CD4-positive, alpha-beta T cell treated with Interleukin-17A for 4 hours (primary cell): ENCODE measurements at places on chromosomes 3 and 15.

DNA sequence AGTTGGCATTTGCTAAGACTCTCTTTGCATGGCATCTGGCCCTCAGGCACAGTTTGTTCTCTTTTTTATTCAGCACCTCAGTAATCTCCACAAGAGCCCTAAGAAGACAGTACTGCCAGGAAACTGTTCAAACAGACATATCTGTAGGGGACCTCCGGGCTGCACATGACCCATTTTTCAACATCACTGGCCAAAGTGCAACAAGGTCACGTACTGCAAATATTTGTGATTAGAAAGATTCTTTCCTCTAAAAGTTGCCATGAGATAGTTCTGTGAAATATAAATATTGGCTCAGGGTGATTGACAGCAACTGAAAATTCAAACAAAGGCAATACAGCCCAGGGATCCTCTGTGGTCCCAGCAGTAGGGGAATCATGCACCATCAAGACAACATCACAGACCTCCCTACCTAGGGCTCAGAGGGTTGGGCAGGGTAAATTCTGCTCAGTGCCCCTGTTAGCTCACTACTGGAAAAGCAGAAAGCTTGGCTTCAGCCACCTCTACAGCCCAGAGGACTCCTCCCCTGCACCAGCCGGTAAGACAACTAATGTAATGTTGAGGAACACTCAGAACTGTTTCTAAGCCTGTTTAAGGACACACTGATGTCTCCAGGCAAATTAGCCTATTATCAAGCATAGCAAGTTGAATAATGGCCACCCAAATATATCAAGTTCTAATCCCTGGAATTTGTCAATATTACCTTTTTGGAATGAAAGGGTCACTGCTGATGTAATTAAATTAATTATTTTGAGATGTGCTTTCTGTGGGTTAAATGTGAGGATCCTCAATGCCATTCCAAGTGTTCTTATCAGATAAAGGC, 117.4 kb upstream of the LPP start:
- DNase-seq, result no peak

DNA sequence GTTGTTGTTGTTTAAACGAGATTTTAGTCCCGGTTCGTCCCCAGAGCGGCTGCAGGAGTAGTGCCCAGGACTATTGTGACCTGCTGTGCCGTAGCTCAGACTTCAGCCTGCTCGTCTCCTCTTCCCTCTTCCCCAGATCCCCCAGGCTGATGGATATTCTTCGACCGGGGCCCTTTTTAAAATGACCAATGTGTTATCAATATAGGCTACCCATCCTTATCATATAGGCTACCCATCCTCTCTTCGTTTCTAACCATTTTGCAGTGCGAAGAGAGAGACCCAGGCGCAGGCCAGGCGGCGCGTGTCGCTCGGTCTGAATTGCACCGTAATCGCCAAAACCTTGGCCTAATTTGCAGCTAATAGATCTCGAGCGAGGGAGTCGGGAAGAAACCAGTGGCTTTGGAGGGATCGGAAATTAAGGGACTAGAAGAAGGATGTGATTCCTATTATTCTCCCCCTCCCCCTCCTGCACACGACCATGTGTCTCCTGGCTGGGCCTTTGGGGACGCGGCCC, 23.0 kb downstream of the NR2F2 start:
- no peak for DNase-seq

- no peak for DNase-seq
Measured at GRCh38 chr3:23078735-23079134, 124.4 kb upstream of the UBE2E2 start.

- no peak for DNase-seq
Measured at GRCh38 chr3:146071632-146072031, 89.4 kb downstream of the PLOD2 start.

DNA sequence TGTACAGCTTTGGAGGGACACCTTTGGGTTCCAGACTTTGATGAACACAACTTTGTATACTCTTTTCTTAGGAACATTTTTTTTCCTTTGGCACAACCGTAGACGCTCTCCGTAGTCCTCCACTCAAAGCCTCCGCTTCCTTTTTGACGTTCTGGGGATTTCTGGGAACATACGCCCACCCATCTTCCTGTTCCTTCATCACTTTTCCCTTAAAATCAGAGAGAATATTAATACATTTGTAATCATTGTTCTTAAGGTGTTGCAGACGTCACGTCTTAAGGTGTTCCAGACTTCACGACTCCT, 405 bp upstream of the SPG21 start:
- DNase-seq, result no peak

- no peak for DNase-seq
Measured at GRCh38 chr15:55998478-55998877, 5.1 kb upstream of the NEDD4 start.

GRCh38 chr15:68274201-68274848, 3.2 kb upstream of the FEM1B start:
- no peak for DNase-seq

- DNase-seq, result peak; percentile 56
Measured at GRCh38 chr3:71229905-71230657, 353.4 kb downstream of the FOXP1 start.

DNA sequence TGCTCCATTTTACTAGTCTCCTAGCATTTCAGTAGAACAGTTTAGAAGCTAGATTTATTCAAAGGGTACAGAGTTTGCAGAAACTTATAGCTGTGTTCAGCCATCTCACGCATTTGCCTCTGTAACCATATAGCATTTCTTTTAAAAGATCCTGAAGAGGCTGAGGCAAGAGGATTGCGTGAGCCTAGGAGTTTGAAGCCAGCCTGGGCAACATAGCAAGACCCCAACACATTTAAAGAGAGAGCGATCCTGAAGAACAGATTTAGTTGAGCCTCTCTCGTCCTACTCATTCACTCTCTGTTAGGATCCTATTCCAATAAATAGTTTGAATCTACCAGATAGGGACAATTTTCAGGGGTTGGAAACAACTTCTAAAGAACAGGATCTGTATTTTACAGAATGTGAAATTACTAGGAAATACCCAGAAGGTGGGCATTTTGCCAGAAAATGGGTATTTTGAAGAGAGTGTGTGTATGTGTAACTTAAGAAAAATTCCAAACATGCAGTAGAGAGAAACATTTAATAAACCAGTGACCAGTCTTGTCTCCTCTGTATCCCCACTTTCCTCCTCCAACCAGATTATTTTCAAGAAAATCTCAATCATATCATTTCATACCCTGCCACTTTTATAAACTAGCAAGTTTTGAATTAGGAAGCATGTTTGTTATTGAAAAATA, 4.5 kb downstream of the EIF3J start:
- no peak for DNase-seq

DNA sequence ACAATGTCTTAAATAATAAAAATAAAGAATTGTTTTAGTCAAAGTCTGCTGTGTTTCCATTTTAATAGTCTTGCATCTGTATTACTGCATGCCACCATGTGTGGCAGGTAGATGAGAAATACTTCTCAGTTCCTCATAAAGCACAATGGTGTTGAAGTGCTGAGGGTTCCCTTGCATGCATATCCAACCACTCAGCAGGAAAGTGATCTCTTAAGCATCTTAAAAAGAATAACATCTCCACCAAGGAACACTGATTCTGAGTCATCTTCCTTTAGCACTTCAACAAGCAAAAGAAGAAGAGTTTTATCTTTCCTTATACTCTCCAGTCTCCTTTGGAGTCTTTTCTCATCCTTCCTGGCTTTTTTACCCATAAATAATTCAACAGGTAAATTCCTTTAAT, 602.0 kb downstream of the TBL1XR1 start:
- no peak for DNase-seq

DNA sequence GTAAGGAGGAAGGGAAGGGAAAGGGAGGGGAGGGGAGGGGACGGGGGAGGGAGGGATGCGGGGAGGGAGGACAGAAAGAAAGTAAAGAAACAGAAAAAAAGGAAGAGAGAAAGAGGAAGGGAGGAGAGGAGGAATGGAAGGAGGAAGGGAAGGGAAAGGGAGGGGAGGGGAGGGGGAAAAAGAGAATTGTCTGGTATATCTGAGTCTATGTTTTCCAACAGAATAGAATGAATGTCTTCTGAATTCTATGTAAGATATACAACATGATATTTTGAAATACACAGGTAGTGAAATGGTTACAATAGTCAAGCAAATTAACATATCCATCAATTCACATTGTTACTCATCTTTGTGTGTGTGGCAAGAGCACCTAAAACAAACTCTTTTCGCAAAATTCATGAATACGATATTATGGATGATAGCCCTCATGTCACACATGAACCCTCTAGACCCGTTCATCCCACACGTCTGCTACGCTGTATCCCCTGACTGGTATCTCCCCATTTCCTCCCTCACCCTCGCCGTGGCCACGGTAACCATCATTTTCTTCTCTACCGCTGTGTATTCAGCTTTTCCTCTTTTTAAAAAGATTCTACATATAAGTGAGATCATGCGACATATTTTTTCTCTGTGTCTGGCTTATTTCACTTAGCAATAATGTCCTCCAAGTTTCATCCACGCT, 168.9 kb downstream of the XXYLT1 start:
- no peak for DNase-seq

DNA sequence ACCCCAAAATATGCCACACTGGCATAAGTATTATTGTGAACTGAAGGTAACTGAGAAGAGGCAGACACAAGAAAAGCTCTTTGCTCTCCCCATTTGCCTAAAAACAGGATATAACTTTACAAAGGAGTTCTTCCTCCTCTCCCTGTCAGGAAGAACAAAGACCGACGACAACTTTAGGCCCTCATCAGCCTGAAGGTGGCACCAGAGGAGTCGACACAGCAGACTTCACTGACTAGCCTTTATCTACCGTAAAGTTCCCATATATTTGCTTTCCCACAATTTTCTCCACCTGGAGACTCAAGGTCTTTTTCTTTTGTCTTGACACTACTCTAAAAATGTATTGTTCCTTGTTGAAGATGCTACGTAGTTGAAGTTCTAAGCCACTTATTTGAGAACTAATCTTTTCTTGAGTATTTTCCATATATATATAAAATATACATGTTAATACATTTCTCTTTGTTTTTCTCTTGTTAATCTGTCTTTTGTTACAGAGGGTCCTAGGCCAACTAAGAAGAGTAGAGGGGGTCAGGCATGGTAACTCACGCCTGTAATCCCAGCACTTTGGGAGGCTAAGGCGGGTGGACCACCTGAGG, 16.2 kb upstream of the XIRP1 start:
- DNase-seq, result peak; percentile 59

- DNase-seq, result peak; percentile 78
Measured at GRCh38 chr15:40307421-40308211, at the start of gene PLCB2. TSS of gene PLCB2 (minus strand) at chr15:40307935. CDS start at chr15:40307672, 263 bp downstream.

- no peak for DNase-seq
Measured at GRCh38 chr3:81876826-81877225, 115.4 kb upstream of the GBE1 start.

DNA sequence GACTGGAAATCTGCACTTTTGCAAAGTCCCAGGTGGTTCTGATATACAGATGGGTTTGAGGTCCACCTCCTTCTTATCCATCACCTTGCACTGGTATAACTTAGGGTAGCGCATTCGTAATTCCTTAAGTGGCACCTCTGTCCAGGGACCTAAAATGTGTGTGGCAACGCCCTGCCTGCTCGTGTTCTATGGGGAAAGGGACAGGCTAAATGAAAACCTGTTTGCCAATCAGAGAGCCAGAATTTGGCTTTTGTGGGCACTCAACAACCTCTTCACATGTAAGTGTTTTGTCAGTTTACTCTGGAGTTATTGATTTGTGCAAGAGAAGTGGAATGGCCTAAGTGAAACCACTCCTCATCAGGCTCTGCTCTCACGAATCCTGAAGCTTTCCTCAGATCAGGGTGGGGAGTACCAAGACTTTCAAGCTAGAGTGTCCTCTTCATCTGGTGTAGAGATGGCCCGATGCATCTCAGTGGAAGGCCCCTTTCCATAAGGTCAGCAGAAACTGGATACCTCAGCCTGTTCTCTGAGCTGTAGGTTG, 138.3 kb downstream of the ALDH1A2 start:
- no peak for DNase-seq

DNA sequence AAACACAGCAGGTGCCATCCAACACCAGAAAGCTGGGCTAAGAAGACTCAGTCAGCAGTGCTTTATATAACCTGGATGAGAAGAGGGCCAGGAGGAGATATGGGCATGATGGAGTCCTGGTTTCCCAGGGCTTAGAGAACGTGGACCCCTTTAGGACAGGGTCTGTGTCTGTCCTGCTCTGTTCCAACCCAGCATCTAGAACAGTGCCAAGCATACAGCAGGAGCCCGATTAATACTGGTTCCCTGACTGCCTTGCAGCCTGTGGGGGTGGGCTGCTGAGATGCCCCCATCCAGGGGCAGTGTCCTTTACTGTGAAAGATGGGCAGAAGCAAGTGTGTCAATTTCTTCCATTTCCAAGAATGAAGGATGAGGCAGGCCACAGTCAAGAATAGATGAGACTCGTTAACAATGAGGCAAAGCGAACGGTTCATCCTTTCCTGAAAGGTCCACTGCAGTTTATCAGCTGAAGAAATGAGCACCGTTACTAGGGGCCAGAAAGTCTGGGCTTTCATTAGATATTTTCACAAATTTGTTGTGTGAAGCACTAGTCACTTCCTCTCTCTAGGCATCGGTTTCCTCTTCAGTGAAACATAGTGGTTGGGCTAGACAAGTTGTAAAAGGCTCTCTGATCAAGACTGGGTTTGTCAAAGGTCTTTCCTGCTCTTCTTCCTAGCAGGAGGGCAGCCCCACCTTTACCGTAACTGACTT, 72.0 kb upstream of the HERC1 start:
- peak; percentile 38 for DNase-seq

DNA sequence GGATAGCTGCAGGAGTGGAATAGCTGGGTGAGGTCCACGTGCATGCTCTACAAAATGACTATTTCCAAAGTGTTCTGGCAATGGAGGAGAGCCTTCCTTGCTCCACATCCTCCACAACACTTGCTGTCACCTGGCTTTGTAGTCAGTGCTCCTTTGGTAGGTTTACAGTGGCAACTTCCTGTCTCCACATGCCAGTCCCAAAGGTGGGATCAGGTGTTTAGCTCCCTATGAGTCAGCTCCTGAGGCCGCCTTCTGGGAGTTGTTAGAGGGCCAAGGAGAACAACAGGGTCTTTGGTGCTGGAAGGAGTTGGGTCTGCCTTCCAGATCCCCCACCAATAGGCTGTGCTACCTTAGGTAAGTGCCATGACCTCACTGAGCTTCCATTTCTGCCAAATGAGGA, 15.3 kb upstream of the LIMD1 start:
- no peak for DNase-seq

DNA sequence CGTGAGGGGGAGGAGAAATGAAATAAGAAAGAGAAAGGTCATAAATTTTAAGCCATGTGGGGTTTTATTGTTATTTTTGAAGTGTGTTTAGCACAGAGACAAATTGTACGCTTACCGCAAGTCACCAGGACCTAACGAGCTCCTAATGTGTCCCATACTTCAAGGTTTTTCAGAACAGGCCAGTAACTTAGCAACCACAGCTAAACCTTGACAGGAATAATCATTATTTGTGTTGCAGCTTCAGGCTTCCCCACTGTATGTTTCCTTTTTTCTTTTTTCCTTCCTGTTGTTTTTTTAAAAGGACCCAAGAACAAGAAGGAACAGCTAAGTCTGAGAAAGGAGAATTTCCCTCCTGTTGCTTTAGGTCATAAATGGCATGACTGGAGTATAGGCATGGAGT, 160.8 kb downstream of the TUSC7 start:
- no peak for DNase-seq

DNA sequence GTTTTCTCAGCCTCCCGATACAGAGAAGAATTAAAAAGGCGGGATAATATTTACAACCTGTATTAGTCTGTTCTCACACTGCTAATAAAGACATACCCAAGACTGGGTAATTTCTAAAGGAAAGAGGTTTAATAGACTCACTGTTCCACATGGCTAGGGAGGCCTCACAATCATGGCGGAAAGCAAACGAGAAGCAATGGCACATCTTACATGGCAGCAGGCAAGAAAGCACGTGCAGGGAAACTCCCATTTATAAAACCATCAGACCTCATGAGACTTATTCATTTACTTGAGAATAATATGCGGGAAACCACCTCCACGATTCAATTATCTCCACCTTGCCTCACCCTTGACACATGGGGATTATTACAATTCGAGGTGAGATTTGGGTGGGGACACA, 27.5 kb upstream of the RPL39L start:
- DNase-seq, result no peak
